ENCODE measurements at places on chromosomes 7 and 10.

- DNase-seq, result no peak
Observed at GRCh38 chr10:33609546-33609945, 275.1 kb upstream of the NRP1 start.

DNA sequence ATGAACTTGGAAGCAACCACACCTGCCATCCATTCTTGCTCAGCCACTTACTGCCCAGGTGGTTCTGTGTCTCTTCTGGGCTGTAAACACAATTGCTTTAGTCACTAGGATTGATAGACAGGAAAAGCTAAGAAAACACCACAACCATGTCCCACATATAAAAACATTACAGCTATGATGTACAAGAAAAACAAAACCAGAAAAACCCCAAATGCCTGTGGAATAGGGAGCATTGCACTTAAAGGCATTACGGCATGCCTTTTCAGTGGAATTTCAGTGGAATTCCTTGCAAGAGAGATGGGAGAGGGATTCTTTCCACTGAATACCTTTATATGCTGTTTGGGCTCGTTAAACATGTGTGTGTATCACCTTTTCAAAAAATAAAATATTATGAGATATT, 44.2 kb upstream of the GPR26 start:
- DNase-seq, result no peak

- no peak for DNase-seq
Observed at GRCh38 chr7:150370612-150371071, 2.0 kb downstream of the REPIN1 start.

DNA sequence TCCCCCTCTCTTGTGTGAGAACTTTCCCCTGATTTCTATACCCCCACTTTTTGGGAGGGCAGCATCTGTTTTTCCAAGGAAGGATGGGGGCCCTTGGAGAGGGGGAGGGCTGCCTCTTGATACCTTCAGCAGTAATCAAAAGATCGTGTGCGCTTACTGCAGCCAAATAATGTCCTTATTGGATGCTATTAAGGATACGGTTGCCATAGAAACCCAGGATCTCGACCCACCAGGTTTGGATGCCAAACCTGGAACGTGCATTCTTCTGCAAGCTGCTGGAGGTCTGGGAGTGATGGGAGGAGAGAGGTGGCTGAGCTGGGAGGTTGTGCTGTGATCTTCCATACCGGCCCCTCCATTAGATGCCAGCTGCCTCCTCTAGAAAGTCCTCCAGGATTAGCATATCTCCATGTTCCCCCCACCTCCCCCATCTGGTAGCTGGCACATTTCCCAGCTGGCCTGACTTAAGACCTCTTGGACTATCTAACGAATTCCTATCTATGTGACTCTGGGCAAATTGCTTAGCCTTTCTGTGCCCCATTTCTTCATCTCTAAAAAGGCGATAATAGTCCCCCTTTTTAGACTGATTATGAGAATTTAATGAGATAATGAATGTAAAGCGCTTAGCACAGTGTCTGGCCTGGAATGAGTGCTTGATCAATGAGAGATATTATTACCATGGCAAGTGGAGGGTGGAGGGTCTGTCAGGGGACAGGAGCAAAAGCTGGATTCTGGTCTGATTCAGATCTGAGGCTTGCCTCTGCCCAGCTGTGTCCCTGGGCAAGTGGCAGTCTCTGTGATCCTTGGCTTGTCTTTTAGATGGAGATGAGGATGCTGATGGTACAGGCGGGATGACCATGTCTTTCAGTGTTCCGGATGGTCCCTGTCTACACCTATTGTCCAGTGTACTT, 78.5 kb upstream of the PCBD1 start:
- no peak for DNase-seq

DNA sequence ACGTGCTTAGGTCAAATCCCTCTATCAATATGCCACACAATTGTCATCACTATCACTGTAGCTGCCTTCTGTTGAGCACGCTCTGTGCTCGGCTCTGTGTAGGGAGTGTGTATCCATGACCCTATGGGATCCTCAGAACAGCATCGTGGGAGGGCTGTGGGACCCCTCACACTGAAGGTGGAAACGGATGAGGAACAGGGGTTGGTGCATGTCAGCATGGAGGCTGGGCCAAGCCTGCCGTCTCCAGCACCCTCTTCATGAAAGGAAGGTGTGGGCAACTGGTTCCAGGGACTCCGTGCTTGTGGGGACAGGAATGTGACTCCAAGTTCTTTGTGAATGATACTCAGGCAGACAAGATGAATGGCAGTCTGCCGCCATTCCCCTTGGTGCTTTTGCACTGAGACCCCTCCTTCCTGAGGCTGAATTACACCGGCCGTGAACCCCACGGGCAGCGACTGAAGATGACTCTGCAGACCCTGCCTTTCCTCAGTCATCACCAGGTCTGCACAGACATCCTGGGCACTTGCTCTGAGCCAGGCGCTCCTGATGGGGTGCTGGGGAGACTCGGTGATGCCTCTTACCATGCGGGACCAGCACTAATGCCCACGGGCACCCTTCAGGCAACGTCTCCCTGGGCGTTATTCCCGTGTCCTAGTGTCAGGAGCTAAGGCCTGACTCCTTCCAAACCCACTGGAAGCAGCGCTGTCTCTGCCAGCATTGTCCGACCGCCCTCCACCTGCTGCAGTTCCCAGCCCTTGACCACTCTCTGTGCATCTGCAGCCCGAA, 495.2 kb downstream of the TCERG1L start:
- DNase-seq, result no peak

DNA sequence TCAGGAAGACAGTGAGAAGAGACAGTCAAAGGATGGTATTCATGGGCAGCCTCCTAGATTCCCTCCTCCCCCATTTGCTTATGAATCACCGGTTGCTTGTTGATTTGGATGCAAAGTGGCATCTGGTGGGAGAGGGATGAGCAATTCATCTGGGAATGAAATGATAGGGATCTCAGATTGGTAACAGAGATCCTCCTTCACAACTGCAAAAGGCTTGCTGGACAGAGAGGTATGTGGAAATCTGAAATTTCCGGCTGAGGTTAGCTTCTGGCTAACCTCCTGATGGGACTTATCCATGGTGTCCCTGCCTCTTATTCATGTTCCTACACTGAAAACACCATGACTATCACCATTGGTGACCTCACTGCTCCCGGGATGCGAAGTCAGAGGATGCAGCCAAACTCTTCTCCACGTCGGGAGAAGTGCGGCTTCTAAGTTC, 48.4 kb upstream of the PODXL start:
- no peak for DNase-seq

GRCh38 chr10:118925404-118926071, 104.0 kb upstream of the NANOS1 start:
- no peak for DNase-seq

- DNase-seq, result peak; percentile 15
Observed at GRCh38 chr7:138865843-138866242, 67.8 kb upstream of the ATP6V0A4 start.

DNA sequence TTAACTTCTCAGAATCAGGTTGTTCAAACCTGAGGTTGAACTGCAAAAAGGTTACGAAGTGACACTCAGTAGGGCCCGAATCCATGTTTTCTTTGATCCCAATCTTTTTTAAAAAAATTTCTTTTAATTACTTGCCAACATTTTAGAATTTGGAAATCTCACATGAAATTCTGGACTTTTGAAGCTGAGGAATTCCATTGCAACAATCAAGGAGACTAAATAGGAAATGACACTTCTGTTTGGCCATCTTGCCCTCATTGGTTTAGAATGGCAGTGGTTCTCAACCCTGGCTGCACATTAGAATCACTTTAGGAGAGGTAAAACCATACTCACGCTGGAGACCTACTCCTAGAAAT, 471 bp upstream of the TOMM7 start:
- no peak for DNase-seq

GRCh38 chr10:105868935-105869334, 1227.8 kb downstream of the SORCS3 start:
- no peak for DNase-seq

DNA sequence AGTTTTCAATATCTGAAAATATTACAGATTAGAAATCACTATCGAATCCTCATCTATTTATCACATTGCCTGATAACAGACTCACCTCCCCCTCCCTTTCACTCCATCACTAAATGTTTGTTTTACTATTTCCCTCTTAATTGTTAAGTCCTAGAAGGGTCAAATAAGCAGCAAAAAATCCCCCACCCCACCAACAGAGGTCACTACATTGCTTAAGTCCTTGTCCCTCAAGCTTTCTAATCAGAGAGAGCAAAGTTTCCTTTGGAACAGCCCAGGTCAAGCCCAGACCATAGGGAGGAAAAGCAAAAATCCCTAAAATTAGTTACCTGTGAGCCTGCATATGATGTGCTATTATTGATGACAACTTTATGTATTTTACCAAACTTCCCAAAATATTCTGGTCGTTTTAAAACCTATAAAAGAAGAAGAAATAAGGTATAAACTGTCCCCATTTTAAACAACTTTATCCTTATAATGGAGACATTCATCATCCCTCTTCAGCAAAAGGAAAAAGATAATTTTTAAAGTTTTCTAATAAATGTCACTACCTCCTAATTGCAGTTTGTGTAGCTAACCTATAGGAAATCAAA, 95.0 kb downstream of the CNOT4 start:
- no peak for DNase-seq

DNA sequence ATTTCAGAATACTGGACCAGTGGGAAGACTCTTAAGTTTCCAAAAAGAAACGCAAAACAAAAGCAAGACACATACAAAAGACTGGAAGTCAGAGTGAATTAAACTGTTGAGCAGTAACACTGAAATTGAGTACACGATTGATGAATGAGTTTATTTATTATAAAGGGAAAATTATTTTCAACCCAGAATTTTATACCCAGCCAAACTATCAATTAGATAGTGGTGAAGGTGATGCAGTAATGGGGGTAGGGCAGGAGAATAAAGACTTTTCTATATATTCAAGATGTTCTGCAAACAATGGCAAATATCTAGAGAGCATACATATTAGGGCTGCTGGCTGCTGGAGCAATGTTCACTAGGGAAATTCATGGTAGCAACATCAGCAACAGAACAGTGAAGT, 143.7 kb upstream of the NPVF start:
- no peak for DNase-seq

DNA sequence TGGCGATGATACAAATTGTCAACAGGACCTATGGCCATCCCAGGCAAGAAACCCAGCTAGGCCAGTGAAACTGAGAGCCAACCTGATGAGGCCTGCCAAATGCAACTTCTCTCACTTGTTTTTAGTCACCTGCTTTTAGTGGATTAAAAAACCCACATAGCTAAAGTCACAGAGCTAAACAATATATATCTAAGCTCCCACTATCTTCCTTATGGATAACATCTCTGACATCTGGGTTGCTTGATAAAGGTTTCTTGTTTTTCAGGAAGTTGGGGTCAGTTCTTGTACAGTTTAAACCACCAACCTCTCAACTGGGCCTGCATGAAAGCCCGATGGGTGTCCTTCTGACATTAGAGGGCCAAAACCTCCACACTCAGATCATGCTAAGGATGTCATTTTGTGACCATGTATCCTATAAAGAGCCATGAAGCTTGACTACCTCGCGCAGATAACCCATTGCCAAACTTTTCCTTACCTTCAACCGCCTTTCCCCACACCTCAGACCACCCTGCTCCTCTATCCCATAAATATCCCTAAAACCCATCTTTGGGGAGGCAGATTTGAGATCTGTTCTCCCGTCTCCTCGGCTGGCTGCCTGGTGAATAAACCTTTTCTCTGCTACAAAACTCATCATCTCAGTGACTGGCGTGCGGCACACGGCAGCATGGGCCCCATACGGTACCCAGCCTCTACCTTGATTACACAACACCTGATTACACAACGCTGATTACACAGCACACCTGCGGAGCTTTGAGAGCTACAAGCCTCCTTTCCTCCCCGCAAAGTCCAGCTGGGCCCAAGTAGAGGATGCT, 797 bp upstream of the STMP1 start:
- DNase-seq, result no peak

Measured in stimulated activated CD4-positive, alpha-beta T cell treated with anti-CD3 and anti-CD28 coated beads, TNF-alpha, amount 100 ng/mL, for 4 hours (primary cell).